Activated CD4-positive, alpha-beta memory T cell treated with anti-CD3 and anti-CD28 coated beads, Interleukin-2, amount 10 ng/mL, durations not matched to agents 7 days and 5 days (primary cell): ENCODE measurements at places on chromosomes 3 and 15. TPM values are rescaled to one million over a fixed set of nuclear protein-coding genes. Genes with fewer than 3 reads are reported as not detected.

- peak overlapping the region; percentile 79 for H3K27ac ChIP-seq
- H3K27me3 ChIP-seq = no peaks in the 10 kb centered on the region
- DNase-seq = peak; percentile 48
- H3K4me3 ChIP-seq = no peak overlapping the region
- peaks cover 15% of the 10 kb centered on the region for H3K36me3 ChIP-seq
Observed at GRCh38 chr3:187822402-187822801, 77.1 kb upstream of the BCL6 start.

DNA sequence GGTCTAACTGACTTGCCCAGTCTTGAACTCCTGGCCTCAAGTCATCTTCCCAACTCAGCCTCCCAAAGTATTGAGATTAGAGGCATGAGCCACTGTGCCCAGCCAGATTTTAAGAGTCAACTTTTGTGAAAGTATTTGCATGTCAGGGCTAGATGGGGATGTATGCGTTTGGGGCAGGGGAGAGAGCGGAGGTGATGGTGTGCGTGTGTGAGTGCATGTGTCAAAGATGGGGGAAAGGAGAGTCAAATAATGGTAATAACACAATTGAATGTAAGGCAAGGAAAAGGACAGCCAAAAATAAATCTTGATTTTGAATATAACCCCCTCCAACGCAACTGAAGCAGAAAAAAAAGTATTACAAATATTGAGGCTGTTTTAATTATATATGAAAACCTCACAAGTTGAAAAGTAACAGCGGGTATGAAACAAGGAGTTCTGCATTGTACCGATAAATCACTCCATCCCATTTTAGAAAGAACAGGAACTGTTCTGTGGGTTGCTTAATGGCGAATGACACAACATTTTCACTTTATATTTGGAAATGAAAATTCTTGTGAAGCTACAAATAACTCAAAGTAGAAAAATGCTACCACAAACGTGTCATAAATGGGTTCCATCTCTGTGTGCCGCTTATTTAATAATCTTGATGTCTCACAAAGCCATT lies 29.9 kb upstream of the LDHAL6B start:
- no peak overlapping the region for H3K27ac ChIP-seq
- DNase-seq = no peak
- H3K4me3 ChIP-seq = no peak overlapping the region
- peaks cover 7% of the 10 kb centered on the region for H3K27me3 ChIP-seq
- H3K36me3 ChIP-seq = peaks cover 4% of the 10 kb centered on the region

GRCh38 chr3:168024537-168024941 lies 71.2 kb downstream of the GOLIM4 start:
- no peaks in the 10 kb centered on the region for H3K27me3 ChIP-seq
- H3K4me1 ChIP-seq = peaks cover 46% of the 10 kb centered on the region
- peaks cover 9% of the 10 kb centered on the region for H3K36me3 ChIP-seq
- no peak overlapping the region for H3K4me3 ChIP-seq

DNA sequence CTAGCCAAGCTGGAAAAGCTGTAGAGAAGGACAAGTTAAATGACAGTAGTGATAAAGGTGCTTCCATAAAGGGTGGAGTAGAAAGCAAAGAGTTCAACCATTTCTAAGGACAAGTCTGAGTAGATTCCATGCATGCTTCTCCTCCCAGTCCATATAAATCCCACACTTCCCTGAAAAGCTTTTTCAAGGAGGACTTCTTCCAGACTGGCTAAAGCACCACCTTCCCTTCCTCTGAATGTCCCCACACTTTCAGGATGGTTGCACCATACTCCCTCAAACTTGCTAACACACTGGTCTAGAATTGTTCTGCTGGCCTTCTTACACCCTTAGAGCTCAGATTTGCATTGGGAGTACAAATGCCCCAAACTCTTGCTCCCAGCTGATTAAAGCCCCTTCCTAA lies 40.9 kb downstream of the FBN1 start:
- no peak for DNase-seq
- H3K27me3 ChIP-seq = peaks cover 8% of the 10 kb centered on the region

The MYO1E gene
- total RNA-seq = 46.1 TPM

The ZMAT3 gene
- 12.3 TPM for total RNA-seq

The ECE2 gene
- not detected for total RNA-seq
